NCI-H187 treated with DMSO at 0.1 percent for 48 hours (cell line): ENCODE measurements at places on chromosomes 13 and 19.
A peak's percentile ranks its signal among the peaks of the same experiment; 100 is the strongest.

DNA sequence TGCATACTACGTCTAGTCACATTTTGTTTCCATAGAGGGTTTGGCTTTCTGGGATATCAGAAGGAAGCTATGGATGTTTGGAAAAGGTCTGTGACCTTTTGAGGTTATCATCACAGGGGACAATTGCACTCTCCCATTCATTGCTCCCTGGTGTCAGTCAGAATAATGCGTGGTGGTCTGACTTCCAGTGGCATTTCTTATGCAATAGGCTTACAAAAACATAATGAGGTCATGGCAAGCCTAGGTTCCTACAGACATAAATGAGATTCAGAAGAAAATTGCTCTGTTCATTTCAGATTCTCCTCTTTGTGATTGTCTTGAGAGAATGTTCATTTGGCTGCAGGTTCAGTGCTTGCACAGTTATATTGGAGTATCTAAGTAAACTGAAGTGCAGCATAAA lies 54.6 kb downstream of the ARHGAP35 start:
- no peak for DNase-seq

- DNase-seq = no peak
These were observed 5.9 kb downstream of the MTMR6 start for GRCh38 chr13:25281193-25281934.

GRCh38 chr13:86810361-86810760 lies 860.8 kb upstream of the SLITRK5 start:
- DNase-seq = no peak

DNA sequence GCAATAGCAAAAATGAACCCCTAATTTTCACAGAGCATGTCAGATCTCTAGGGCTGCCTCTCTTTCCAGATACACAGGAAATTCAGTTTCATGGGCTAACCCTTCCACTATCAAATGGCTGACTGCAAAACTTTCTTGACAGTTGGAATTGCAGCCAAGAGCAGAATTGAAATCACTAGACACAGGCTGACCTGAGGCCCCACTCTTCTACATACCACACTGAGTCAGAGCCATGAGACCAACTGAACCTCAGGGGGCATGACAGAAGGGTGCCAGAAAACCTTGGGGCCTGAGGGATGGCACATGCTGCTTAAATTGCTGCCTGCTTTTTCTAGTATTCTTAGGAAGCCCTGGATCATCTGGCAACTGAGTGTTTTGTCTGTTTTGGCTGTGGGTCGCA lies 1.7 kb upstream of the DLEU7 start:
- DNase-seq = no peak

- no peak for DNase-seq
These were observed 782 bp downstream of the EPN1 start for GRCh38 chr19:55675661-55676354.

DNA sequence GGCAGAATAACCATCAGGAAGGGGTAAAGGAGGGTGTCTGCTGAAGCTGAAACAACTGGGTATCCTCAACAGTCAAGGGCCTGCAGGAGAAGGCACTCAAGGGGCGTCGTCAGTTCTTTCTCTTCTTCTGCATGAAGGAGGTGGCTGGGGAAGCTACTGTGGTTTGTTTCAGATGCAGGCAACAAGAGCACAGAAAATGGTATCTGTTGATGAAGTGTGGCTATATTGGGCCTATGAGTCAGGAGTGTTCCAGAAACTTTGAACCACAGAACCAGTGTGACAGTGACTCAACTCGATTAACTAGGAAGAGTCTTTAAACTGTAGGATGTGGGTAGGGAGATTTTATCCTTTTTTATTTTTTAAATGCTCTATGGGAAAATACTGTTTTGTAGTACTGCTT lies 686.3 kb downstream of the FGF9 start:
- no peak for DNase-seq

- no peak for DNase-seq
These were observed 46.2 kb downstream of the RNASEH2B start for GRCh38 chr13:50955798-50956197.

DNA sequence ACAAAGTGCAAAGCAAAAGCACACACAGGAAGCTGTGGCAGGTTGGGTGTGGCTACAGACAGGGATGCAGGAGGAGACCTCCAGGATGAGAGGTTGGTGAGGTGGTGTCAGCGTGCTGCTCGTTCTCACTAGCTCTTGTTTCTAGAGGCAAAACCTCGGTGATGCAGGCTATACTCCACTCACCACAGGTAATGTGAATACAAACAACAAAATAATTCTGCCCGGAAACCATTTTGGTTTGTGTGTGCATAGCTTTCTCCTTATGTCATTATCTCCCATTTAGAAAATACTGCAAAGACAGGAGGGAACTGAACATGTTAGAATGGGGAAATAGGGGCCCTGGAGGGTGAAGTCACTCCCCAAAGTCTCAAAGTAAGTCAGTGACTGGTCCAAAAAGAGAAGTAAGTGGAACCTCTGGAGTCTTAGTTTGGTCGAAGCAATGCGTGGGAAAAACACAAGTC lies 9.4 kb downstream of the LCP1 start:
- DNase-seq = no peak

DNA sequence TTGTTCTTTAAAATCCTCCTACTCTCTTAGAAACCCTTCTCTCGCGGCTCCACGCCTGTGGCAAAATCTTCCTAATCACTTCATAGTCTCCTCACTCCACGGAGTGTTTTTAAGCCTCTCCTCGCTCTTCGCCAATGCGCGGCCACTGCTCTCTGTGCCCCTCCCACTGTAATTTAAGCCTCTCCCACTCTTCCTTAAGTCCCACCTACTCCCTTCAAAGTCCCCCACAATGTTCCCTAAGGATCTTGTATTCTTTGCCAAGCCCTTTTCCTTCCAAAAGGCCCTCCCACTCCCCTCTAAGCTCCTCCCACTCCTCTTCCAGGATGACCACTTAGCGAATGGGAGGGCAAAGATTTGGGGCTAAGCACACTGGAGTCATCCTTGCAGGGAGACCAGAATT lies 1.3 kb downstream of the FIZ1 start:
- no peak for DNase-seq

GRCh38 chr19:12055784-12056183 lies 3.0 kb upstream of the ZNF878 start:
- DNase-seq = no peak

- DNase-seq = no peak
These were observed 1677.7 kb downstream of the OLFM4 start for GRCh38 chr13:54706336-54706735.

- DNase-seq = no peak
These were observed 1.3 kb downstream of the TPP2 start for GRCh38 chr13:102598061-102598460.

GRCh38 chr19:33195645-33196347 lies 1.7 kb downstream of the LRP3 start:
- DNase-seq = no peak

DNA sequence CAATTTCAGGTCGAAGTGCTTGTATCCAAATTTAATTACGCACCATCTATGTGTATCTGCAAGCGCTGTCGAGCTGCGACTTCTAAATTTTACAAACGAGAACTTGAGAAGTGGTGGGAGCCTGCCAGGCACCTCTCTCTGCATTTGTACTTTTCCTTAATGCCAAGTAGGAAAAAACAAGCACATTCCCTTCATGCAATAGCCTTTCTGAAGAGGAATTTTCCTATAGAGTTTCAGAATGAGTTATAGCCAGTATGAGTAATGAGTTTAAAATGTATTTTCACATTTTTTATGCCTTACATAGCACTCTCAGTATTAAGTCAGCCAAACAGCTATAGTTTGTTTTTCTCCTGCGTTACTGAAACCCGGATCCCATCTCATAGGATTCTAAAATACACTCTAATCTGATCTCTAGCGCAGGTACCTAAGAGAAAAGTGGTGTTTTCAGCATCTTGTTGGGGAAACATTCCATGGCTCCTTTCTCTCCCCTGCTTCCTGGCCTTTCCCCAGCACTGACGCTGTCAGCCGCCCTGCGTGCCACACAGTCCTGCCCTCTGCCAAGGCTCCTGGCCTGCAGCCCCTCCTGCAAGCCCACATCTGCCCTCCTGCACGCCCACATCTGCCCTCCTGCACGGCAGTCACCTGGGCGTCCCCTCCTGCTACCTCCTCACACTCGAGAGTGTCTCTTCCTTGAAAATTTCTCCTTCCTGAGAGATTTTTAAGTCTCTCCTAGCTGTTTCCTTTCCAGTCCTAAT lies 526.9 kb downstream of the MYO16 start:
- no peak for DNase-seq

DNA sequence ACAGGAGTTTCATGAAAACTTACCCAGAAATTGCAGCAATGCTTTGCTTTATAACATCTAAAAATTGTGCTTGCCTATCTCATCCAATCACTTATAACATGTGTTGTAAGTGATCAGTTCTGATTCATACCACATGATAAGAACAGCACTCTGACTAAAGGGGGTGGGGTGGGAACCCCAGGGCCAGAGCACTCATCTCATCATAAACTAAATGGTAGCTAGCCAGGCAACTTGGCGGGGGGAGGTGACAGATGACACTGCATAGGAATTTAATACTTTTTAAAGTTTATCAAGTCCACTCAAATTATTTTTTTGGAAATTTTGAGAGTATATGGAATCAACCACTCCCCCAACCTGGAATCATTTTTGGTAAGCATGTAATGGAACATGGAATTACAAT lies 42.1 kb downstream of the FOXO1 start:
- DNase-seq = no peak

DNA sequence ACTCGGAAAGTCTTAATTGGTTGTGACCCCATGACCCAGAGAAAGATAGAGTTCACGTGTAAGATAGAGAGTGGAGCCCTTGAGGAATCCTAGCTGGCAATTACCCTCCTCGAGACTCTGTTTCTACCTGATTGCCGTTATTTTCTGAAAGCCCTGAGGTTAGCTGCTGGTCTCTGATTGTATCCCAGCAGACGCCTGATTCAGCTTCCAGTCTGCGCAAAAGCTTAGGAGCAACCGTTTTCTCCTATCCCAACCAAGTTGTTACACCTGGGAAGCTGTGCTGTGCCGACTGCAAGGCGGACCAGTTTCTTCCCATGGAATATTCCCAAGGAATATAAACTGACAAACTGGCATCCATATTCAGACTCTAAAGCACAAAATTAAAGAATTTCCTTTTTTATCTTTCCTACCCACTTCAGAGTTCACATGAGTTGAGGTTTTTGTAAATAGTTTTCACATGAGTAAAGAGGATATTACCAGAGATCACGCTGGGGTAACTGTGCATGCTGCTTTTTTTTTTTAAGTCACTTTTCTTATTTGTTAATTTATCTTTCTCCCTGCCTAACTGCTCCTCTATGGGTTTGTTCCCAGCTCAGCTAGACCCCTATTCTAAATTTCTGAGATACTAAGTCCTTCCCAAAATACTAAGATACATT lies 1.5 kb upstream of the TRPC4 start:
- no peak for DNase-seq

GRCh38 chr13:102333320-102334198 lies 68.3 kb downstream of the FGF14 start:
- DNase-seq = peak; percentile 90

DNA sequence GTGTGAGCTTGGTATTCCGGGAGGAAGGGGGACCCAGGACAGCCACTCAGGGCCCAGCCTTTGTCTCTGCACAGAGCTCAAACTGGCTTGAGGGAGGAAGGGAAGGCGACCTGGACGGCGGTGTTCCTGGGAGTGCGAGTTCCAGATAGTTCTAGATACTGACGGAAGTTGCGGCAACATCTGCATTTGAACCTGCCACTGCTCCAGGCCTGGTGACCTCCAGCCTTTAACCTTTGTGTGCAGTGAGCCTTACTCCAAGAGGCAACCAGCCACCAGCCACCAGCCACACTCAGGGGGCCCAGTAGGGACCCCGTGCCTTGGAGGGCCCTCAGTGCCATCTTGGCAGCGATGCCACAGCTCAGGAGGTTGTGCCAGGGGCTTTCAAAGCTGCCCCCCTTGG lies 15.5 kb upstream of the ZBTB7A start:
- no peak for DNase-seq

GRCh38 chr13:35957241-35957731 lies 173.9 kb downstream of the DCLK1 start:
- DNase-seq = no peak

- no peak for DNase-seq
These were observed 8.4 kb upstream of the C13orf46 start for GRCh38 chr13:113982296-113982661.

DNA sequence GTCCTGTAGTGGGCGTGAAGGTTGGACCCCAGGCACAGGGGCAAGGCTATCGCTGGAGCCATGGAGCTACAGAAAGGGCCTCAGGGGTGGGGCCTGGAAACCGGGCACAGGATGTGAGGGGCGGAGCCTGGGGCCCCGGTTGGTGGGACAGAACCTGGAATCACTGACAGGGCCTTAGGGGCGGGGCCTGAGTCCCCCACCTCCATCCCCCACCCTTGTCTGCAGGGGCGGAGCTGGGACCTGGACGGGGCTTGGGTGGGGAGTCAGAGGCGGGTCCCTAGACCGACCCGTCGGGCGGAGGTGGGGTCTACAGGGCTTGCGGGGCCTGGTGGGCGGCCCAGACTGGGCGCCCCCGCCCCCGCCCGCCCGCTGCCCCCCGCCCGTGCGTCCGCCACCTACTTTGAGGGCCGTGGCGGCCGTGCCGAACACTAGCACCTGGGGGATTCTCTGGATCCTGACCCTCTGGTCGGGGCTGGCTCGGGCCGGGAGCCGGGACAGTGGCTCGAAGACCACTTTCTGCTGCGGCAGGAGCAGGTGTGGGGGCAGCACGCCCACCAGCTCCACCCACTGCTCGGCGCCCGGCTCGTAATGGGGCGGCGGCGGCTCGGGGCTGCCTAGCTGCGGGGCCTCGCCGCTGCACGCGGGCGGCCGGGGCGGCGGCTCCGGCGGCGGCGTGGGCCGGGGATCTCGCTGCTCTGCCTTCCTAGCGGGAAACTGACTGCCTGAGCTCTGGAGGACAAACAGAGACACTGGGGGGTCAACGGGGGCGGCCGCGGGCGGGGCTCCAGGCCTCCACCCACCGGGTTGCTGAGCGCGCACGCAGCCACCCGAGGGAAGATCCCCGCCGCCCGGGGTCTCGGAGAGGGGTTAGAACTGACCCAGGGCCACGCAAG lies 26.3 kb downstream of the DCAF15 start:
- DNase-seq = no peak

GRCh38 chr19:43618921-43619261 lies 538 bp downstream of the ZNF428 start:
- no peak for DNase-seq

GRCh38 chr19:34276614-34277013 lies 22.3 kb downstream of the GARRE1 start:
- no peak for DNase-seq

- DNase-seq = no peak
These were observed 275.6 kb downstream of the DCLK1 start for GRCh38 chr13:35855531-35856019.

GRCh38 chr13:43965459-43965845 lies 85.7 kb downstream of the LACC1 start:
- no peak for DNase-seq

- no peak for DNase-seq
These were observed 69.5 kb downstream of the DACH1 start for GRCh38 chr13:71797517-71797916.
